ENCODE measurements at places on chromosomes 7 and 10.
A peak's percentile ranks its signal among the peaks of the same experiment; 100 is the strongest.

- no peak for DNase-seq
Observed at GRCh38 chr10:72323108-72323749, 31.5 kb downstream of the DNAJB12 start.

DNA sequence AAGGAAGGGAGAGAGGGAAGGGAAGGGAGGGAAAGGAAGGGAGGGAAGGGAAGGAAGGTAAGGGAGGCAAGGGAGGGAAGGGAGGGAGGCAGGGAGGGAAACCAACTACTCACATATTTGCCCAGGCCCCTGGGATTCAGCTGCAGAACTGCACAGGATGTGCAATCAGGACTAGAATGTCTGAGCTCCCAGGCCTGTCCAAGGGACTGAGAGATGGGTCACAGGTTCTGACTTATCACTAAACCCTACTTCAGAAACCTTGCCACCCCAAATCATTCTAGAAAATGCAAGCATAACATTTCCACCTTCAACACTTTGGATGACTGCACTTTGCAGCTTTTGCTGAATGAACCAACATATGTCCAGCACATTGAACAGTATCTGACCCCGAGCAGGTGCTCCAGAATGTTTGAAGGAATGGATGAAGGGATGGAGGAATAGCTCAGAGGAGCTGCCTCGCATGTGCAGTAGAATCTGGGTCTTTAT lies 245.3 kb downstream of the KCNMA1 start:
- DNase-seq, result no peak

- no peak for DNase-seq
Observed at GRCh38 chr7:73521636-73522104, 423 bp downstream of the BAZ1B start.

DNA sequence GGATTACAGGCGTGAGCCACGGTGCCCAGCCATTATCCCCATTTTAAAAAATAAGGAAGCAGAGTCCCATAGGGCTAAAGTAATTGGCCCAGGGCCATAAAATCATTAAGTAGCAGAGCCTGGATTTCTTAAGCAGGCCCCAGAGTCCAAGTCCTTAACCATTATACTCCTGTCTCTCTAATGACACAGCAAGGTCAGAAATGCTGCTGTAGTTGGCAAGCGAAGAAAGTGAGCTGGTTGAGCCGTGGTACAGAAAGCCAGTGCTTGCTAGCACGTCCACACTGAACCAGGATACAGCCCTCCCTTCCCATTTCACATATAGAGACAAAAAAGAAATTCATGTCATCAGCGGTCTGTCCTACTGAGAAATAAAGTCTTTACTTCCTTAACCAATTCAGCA lies 562.7 kb downstream of the GALNT17 start:
- no peak for DNase-seq

- DNase-seq, result no peak
Observed at GRCh38 chr10:98404571-98405359, 10.2 kb downstream of the PYROXD2 start.

DNA sequence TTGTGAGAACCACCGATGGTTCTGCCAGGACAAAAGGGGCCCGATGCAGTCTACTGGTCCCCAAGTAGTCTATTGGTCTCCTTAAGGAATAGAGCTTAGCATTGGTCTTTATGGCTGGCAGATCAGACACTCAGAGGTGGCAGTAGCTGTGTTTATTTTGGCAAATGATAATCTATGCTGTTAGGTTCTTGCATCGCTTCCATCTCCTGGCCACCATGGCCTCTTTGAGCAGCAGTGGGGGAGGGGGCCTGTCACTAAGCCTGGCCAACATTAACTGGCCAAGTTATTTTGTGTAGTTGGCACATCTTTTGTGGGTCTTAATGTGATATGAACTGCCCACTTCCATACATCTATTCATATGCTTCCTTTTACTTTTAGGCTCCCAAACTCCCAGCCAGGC lies 4.5 kb upstream of the ZC3HAV1 start:
- DNase-seq, result no peak

DNA sequence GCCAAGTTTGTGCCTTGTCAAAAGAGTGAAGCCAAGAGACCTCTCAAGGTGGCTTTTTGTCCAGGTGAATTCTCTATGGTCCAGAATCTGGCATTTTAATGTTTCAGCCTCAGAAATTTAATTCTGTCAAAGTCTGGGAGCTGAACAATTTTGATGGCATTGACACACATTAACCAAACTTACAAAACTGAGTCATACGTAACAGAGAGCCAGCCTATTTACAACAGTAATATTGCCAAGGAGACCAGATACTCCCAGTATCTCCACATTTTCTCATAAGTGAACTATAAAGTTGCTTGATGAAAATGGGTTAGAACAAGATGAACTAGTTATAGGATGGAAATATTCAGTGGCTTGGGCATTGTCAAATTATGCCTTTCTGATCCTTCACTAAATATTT lies 43.8 kb downstream of the PDE6C start:
- DNase-seq, result no peak

GRCh38 chr10:132363921-132364593 lies 32.1 kb downstream of the LRRC27 start:
- no peak for DNase-seq

DNA sequence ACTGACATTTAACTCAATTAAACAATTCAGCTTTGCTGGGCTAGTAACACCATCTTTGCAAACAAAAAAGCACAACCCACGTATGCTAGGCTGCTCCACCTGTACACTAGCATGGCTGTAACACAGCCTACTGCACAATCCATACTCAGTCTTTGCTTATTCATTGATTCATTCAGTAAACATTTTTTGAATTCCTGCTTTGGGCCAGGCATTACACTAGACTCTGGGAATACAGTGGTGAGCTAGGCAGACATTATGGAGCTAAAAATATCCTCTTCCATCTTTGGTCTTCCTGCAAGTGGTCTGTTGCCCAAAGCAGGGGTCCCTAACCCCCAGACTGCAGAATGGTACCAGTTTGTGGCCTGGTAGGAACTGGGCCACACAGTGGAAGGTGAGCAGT lies 9.9 kb downstream of the CNNM1 start:
- no peak for DNase-seq

- peak; percentile 49 for DNase-seq
Observed at GRCh38 chr10:94361171-94361794, 1.5 kb downstream of the NOC3L start.

DNA sequence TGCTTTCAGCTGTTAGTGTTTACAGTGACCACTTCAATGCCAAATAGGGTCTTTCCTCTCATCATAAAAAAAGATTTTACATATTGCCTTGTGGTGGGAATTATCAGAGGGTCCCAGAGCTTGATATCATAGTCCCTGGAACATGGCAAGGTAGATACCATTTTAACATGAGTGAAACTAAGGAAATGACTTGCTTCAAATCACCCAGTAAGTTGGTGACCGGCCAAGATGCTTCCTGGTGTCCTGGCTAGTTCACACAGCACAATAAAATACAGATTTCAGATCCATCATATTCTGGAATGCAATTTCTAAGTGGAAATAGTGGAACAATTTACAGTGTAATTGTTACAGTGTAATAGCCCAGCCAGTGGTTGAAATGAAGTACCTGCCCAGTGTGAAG lies 36.6 kb downstream of the CNNM1 start:
- DNase-seq, result no peak

GRCh38 chr10:33047655-33048054 lies 89.6 kb upstream of the ITGB1 start:
- DNase-seq, result no peak

- DNase-seq, result peak; percentile 27
Observed at GRCh38 chr7:117072620-117073118, 119.4 kb downstream of the ST7 start.

- DNase-seq, result no peak
Observed at GRCh38 chr10:5892007-5892406, 2.0 kb downstream of the FBH1 start.

DNA sequence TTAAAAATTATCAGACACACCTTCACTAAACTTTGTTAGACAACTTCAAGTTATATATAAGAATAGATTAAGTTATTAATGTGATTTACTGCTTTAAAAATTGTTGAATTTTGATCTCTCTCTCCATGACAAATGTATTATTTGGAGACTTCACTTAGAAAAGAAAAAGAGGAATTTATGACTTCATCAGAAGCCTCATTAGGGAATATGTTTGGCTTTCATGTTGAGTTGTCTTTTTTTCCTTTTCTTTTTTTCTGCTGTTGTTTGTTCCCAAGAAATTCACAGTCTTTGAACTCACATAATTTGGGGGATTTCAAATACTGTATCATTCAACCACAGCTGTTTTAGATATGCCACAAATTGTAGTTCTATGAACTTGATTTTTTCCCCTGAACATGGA lies 149.5 kb downstream of the PPP1R9A start:
- no peak for DNase-seq

DNA sequence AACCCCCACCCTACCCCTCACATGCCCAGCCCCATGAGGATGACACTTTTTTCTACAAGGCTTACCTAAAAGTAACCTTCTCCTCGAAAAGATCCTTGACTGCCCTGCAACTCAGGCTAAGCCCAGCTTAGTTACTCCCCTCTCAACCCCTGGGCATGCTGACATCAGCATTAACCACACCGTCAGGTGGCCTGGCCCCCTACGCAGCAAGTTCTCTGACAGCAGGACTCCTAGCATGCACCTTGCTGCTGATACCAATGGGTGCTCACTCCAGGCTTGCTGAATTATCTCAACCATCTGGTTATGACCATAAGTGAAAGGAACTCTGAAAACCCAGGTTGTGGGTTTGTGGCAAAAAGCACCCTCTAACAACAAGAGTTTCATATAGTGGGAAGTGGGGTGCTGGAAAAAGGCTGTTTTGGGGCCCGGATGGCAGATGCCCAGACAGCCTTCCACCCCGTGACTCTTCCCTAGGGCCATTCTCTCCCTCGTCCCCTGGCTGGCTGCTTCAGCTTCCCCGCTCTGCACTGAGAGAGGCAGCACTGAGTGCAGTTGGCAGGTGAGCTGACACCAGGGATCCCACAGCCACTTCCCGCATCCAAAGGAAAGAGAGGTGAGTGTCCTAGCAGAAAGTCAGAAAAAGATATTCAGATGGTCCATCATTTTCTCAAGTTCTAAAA lies 518.9 kb downstream of the KCNMA1 start:
- DNase-seq, result no peak

DNA sequence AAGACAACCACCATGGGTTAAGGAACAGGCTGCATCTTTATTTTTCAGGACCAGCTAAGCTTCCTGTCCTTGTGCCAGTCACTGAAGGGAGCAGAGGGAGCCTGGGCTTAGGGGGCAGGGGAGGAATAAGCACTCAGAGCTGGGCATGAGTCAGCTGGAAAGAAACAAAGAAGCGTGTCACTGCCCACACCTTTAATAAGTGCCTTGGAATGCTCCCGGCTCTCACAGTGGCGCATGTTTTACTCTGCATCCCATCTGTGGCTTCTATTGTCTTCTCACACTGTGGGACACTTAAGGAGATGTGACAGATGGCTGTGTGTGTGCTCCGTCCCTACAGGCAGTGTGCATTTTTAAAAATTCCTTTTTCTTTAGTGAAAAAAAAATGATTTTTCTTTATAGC lies 71.7 kb downstream of the MTURN start:
- DNase-seq, result no peak

DNA sequence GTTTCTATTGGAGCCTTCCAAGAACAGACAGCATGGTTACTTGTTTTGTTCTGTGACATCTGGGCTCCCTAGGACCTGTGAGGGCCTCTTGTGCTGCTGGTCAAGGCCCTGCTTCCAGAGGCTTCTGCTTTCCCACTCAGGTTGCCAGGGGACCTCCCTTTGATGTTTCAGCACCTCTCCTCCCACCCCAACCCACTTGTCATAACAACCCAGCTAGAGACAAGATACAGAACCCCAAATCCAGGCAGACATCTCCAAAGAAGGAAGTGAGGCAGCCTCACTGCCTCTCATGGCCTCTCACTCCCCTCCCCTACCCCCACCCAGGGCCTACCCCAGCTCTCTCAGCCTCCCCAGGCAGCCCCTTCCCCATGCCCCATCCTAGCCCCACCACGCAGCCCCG lies 11.3 kb downstream of the NFKB2 start:
- DNase-seq, result no peak

DNA sequence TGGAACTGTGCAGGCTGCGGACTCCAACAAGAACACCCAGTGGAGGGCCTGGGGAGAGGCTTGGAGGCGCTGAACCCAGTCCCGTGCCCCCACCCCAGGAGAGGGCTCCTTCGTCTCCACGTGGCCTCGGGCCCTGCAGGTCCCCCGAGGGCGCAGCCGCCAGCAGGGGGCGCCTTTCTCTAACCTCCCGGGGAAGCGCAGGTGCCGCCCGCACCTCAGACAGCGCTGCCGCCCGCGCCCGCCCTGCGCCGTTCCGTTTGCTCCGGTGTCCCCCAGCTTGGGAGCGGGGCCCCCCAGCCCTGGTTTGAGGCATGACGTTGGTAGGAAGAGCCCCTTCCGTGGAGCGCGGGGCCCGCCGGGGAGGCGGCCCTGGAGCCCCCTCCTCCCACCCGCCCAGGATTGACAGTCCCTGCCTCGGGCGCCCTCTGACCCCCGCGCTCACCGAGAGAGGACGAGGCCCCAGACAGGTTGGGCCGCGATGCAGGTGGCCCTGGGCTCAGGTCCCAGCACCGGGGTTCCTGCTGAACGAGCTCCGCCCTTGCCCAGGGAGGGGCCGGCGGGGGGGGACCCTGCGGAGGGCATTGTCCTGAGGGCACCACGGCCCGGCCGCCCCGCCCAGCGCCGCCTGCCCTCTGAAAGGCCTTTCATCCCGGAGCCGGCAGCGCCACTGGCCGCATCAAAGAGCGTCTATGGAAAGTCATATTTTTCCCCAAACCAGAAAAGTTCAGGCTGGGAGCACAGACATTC lies 42.8 kb downstream of the FOXL3 start:
- no peak for DNase-seq

DNA sequence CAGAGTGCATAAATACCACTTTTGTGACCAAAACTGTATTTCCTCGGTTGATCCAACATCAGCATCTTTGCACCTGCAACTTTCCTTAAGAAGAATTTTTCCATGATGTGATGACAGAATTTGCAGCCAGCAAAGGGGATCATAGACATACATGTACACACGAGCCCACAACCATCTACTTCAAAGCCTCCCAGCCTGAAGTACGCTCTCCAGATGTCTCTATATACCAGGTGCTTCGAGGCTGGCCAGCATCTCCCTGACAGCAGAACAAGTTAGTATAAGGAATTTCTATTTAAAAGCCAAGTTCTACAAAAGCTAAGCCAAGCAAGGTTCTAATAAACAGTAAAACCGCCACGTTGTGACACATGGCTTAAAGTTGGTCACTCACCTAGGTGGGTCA lies 328.5 kb downstream of the KCNMA1 start:
- no peak for DNase-seq

GRCh38 chr10:53997953-53998352 lies 803.1 kb downstream of the PCDH15 start:
- DNase-seq, result no peak
